Activated CD8-positive, alpha-beta memory T cell treated with anti-CD3 and anti-CD28 coated beads for 1 hour (primary cell): ENCODE measurements at places on chromosomes 4 and X.

GRCh38 chr4:37827030-37827685 lies 672 bp downstream of the PGM2 start:
- no peak for DNase-seq

DNA sequence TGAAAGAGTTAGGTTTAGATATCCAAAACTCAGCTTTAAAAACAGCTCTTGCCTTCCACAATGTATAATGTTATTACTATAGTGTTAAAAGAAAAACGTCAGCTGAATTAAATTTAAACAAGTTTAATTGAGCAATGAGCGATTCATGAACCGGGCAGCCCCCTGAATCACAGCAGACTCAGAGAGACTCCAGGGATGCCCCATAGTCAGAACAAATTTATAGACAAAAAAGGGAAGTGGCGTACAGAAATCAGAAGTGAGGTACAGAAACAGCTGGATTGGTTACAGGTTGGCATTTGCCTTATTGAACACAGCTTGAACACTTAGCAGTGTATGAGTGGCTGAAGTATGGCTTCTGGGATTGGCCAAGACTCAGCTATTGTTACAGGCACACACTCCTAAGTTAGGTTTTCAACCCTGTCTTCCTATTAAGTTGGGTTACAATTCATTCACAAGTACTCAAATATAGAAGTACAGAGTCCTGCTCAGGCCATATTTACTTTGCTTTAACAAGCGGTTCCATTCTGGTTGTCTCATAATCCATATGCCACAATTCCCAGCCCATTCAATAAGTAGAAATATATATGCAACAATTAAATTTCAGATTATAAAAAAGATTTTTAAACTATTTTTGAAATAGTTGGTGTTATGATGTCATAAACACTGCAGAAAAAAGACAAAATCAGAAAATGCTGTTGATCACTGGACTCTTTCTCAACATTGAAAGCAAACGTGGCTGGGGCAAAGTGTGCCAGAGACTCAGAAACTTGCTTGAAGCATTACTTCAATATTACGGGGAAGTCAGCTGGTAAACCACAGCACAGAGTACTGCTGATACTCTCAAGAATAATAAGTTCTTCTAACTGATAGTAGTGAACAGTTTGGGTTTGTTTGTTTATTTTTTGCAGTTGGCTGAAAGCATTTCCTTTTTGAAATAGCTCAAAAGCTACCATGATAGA lies 459.7 kb downstream of the RAB28 start:
- DNase-seq, result no peak

- no peak for DNase-seq
These were observed 29.6 kb downstream of the TLR10 start for GRCh38 chr4:38752941-38753806.

DNA sequence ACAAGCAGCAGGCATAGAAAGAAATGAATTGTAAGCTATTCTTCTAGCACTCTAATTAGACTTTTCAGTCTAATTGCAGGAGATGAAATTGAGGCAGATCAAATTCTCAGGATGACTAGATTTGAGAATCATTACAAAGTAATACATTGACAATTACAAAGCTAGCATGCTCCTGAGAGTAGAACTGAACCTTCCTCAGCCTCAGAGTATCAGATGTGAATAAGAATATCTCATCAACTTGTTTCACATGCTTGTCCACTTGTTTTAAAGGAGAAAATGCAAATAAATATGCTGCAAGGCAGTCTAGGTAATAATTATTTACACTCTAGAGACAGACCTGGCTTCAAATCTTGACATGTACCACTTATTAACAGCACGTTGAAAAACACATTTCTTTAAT lies 491.0 kb upstream of the MAGEB2 start:
- no peak for DNase-seq

DNA sequence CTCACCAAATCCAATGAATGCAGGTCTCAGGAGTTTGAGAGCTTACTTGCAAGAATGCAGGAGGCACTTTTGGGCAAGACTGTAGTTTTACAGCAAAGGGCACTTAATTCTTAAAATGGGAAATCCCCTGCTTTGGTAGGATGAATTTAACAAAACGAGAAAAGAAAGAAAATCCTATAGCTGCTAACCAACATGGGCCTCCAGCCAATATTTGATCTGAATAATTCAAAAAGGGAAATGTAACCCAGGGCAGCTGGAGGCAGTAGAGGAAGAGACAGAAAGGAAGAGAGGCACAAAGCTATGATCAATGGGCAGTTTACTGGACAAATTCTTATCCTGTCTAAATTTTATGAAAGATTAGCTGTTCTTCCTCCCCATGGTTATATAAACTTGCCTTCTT lies 142.3 kb downstream of the SH3KBP1 start:
- no peak for DNase-seq

GRCh38 chr4:176790398-176790797 lies 2.3 kb downstream of the VEGFC start:
- no peak for DNase-seq

DNA sequence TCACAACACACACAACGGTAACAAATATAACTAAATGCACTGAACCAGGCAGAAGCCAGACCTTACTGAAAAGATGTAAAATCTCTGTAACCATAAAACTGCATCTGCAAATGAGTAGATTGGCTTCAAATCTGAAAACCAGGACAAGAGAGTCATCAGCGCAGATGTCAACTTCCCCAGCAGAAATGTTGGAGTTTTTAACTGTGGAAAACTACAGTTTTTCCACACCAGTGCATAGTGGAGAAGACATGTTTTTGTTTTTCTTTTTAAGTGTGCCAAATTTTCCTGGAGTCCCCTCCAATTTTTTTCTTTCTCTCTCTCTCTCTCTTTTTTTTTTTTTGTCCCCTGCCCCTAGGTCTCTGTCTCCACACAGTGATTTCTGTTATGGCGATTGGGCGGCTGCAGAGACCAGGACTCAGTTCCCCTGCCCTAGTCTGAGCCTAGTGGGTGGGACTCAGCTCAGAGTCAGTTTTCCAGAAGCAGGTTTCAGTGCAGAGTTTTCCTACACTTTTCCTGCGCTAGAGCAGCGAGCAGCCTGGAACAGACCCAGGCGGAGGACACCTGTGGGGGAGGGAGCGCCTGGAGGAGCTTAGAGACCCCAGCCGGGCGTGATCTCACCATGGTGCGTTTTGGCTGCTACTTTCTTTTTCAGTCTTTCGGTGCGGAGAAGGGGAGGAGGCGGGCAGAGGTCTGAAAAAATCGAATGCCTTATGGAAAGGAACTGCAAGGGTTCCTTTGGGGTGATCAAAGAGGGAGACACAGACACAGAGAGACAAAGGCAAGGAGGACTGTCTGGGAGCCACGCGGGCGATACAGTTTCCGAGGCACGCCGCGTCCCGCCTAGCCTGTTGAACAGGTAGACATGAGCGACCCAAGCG lies at the start of gene GUCY1A1:
Gene GUCY1A1, plus strand, starts transcription at position 505 of the 878 bp plus-strand sequence. CDS start 30,020 bp downstream, outside the sequence.
- no peak for DNase-seq

GRCh38 chr4:81550388-81550859 lies 78.7 kb upstream of the RASGEF1B start:
- no peak for DNase-seq

- DNase-seq, result no peak
These were observed 226.5 kb downstream of the MID1 start for GRCh38 chrX:10393899-10394298.

DNA sequence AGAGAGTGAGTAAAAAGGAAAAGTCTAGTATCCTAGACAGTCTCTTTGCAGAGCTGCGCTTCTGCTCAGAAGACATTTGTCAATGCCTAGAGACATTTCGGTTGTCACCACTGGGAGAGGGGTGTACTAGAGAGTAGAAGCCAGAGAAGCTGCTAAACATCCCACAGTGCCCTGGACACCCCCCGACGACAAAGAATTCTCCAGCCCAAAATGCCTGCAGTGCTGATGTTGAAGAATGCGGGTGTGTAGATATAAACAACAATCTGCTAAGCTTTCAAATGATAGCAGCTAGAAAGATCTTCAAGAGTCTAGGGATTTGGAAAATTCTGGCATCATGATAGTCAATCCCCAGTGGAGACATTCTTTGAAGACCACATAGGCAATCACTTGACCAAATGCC lies 90.1 kb downstream of the PALLD start:
- DNase-seq, result no peak

- no peak for DNase-seq
These were observed 1043.1 kb upstream of the TENM3 start for GRCh38 chr4:181200076-181200475.

DNA sequence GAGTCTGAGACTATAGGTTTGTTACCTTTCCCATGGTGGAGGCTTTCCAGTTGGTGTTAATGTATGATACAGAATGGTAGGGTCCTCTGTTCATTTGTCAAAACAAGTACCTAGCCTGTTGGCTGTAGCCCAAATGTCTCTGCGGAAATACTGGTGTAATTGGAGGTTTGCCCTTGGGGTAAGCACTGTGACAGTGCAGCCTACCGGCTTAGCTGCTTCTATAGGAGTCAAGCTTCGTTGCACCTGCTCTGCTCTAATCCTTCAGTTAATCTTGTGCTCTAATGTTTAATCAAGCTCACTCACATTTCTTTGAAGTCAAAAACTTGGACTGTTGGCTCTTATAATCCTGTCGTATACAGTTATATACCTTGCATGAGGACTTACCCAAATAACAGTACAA lies 203.4 kb downstream of the CCNG2 start:
- no peak for DNase-seq

GRCh38 chr4:53929311-53929710 lies 135.1 kb downstream of the CHIC2 start:
- DNase-seq, result no peak

DNA sequence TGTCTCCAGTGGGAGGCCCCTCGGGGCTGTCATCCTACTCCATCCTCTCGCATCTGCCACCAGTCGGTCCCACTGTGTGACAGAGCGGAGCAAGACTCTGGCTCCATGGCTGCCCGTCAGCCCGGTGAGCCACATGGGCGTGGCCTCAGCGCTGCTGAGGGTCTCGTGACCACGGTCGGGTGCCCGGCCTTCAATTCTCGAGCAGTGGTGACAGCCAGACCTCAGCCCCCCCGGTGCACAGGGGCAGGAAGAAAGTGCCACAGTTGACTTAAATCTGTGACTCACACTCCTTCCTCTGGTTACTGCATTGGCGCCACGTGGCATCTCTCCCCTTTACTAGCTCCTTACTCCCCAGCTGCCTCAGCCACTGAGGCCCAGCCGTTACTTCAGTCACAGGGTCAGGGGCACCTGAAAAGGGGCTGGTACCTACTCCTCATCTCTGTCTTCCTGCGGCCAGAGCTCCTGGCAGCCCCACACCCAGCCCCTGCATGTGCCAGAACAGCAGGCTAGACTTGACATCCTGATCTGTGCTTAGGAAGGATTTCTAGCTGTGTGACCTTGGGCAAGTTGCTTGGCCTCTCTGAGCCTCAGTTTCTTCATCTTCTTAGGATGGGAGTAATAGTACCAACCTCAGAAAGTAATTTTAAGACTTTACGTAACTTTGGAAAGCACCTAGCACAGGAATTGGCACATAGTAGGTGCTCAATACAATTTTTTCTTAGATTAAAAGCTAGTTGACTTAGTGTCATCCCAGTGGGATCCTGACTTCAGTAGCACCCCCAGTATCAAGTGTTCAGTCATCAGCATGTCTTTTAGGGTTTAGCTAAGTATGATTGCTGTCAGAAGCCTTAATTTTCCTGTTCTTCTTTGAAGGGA lies 66.1 kb downstream of the TNIP2 start:
- DNase-seq, result no peak
